Hepatocyte (in vitro differentiated cells): ENCODE measurements at places on chromosomes 1 and 21. TPM values are rescaled to one million over a fixed set of nuclear protein-coding genes. Genes with fewer than 3 reads are reported as not detected.
A peak's percentile ranks its signal among the peaks of the same experiment; 100 is the strongest.

The LHX8 gene
- 0.87 and 1.5 TPM in 2 replicates for total RNA-seq

The RIPPLY3 gene
- total RNA-seq: 0.17 TPM in 1 of 2 replicates, not detected in the other

The OR4F29 gene
- 0.56 TPM in 1 of 2 replicates, not detected in the other for total RNA-seq

The NEGR1 gene
- total RNA-seq: 2.4 and 2.8 TPM in 2 replicates

The FAM72C gene
- total RNA-seq: 0.07 TPM in 1 of 2 replicates, not detected in the other

GRCh38 chr1:220564216-220564615 is 36.3 kb downstream of the MARK1 start:
- H3K36me3 ChIP-seq: no peaks in the 10 kb centered on the region
- no peak overlapping the region for H3K4me3 ChIP-seq
- H3K27ac ChIP-seq: no peak overlapping the region
- no peak for DNase-seq

- no peak for DNase-seq
- no peaks in the 10 kb centered on the region for H3K27me3 ChIP-seq
- no peak overlapping the region for H3K27ac ChIP-seq
- H3K36me3 ChIP-seq: no peaks in the 10 kb centered on the region
These were observed 6.3 kb downstream of the NGF start for GRCh38 chr1:115331558-115332331.

DNA sequence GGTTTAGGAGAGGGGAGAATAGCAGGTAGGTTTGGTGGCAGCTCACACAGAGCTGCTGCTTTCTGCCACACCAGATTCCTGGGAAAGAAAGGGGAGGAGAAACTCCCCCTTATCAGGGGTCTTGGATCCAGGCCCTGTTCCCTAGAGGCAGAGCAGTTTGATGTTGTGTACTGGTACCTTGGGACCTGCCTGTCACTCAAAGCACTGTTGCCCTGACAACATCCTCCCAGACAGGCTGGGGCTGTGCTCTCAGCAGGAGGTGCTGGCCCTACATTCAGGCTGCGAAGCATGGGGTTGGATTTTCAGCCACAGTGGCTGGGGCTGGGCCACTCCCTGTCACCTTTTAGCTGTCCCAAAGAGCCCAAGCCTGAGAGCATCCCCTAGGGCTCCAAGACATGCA is 188.0 kb downstream of the GRIK3 start:
- H3K4me1 ChIP-seq: no peaks in the 10 kb centered on the region
- H3K27me3 ChIP-seq: peaks cover 37% of the 10 kb centered on the region
- H3K27ac ChIP-seq: no peak overlapping the region
- no peaks in the 10 kb centered on the region for H3K36me3 ChIP-seq
- no peak for DNase-seq

- H3K36me3 ChIP-seq: no peaks in the 10 kb centered on the region
- H3K27me3 ChIP-seq: no peaks in the 10 kb centered on the region
- H3K4me1 ChIP-seq: no peaks in the 10 kb centered on the region
- no peak for DNase-seq
These were observed 113.9 kb downstream of the GRIK3 start for GRCh38 chr1:36920371-36920770.

GRCh38 chr1:211229365-211229759 is 29.8 kb upstream of the RCOR3 start:
- H3K27me3 ChIP-seq: no peaks in the 10 kb centered on the region
- H3K36me3 ChIP-seq: no peaks in the 10 kb centered on the region
- no peak for DNase-seq
- no peak overlapping the region for H3K27ac ChIP-seq
- no peak overlapping the region for H3K4me3 ChIP-seq
- no peaks in the 10 kb centered on the region for H3K4me1 ChIP-seq

DNA sequence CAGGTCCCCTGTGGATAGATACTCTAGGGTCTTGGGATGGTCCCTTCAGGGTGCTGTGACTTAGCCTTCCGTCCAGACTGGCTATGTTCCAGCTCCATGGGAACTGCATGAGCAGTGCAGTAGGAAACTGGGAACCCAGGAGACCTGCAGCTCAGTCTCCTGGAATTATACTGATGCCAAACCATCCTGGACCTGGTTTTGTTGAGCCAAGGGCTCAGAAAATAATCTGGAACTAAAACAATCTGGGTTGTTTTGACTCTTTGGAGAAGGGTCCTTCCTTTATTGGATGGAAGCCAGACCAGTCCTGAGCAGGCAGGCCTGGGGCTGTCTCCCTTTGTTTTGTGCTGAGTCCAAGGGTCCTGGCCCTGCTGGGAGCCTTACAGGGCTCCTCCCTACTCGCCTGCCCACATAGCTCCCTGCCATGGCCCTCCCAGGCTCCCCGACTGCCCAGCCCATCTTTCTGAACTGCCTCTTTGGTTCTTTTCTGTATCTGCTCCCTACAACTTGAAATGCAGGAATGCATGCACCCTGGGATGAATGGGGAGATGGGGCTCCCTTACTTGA is 1.2 kb downstream of the IPO13 start:
- no peaks in the 10 kb centered on the region for H3K36me3 ChIP-seq
- no peak overlapping the region for H3K27ac ChIP-seq
- peak overlapping the region; percentile 53 for H3K4me3 ChIP-seq
- peaks cover 11% of the 10 kb centered on the region for H3K4me1 ChIP-seq
- H3K27me3 ChIP-seq: no peaks in the 10 kb centered on the region

GRCh38 chr1:40982721-40983120 is 3.2 kb downstream of the CTPS1 start:
- no peak overlapping the region for H3K4me3 ChIP-seq
- no peaks in the 10 kb centered on the region for H3K27me3 ChIP-seq
- H3K4me1 ChIP-seq: peaks cover 48% of the 10 kb centered on the region
- peak overlapping the region; percentile 95 for H3K27ac ChIP-seq

DNA sequence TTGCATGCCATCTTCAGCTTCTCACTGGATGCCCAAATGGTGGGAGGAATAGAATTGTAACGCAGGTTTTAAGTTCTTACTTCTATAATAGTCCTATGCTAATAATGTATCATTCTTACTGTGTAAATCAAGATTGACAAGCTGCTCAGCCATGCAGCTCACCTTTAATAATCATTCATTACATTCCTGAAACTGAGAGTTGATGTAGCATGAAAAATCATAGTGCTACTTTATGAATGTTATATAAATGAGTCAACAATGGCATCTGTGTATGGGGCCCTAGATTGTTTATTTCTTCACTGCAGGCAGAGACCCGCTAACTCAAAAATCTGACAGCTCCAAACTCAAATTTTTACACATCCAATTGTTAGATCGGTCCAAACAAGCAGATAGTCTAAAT is 34.4 kb downstream of the FH start:
- no peaks in the 10 kb centered on the region for H3K4me1 ChIP-seq
- DNase-seq: no peak
- no peaks in the 10 kb centered on the region for H3K27me3 ChIP-seq
- H3K36me3 ChIP-seq: no peaks in the 10 kb centered on the region
- H3K27ac ChIP-seq: no peak overlapping the region

DNA sequence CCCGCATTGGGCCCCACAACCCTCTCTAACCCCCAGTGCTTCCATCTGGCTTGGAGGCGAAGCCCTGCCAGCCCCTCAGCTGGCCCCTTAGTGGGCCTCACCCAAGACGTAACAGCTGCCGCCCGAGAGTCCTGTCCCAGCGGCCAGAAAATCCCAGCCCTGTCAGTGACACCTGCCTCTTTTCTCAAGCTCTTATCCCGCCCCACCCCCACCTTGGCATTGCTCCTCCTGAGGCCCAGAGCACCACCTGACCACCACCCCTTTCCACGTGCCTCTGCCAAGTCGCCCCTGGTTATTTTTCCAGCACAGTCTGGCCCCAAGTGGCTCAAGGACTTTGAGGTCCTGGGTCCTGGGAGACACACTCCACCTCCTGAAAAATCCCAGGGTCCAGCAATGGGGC is 5.9 kb upstream of the CTRC start:
- peak; percentile 54 for DNase-seq
- H3K27me3 ChIP-seq: no peaks in the 10 kb centered on the region
- H3K36me3 ChIP-seq: no peaks in the 10 kb centered on the region
- H3K4me3 ChIP-seq: no peak overlapping the region

DNA sequence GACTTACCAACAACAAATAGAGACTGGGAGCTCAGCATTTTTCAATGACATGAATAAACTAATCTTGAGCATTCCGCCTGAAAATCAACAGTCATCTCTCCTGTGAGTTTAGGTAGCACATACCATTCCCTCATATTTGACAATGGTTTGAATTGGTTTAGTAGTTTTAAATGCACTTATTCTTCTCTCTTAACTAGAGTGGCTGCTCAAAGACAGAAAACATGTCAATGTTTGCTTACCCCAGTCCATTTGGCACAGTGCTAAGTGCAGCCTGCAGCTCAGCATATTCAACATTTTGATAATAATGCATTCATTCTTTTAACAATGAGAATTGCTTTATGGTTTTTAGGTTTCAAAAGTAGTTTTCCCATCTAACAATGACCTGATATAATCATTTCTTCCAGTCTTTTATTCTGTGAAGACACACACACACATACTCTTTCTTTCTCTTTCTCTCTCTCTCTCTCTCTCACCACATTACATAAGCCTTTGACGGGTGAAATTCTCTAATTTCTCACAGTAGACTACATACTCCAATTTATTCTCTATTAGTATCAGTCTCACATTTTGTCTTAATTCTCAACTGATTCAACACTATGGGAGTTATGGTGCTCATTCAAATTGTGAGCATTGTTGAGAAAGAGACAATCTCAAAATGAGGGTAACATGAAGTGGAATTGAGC is 432.3 kb downstream of the LRRIQ3 start:
- no peak for DNase-seq
- no peak overlapping the region for H3K4me3 ChIP-seq
- H3K27ac ChIP-seq: no peak overlapping the region
- H3K4me1 ChIP-seq: no peaks in the 10 kb centered on the region
- no peaks in the 10 kb centered on the region for H3K27me3 ChIP-seq

GRCh38 chr1:221477252-221477651 is 264.6 kb downstream of the DUSP10 start:
- no peak for DNase-seq
- no peaks in the 10 kb centered on the region for H3K36me3 ChIP-seq
- no peak overlapping the region for H3K27ac ChIP-seq
- peaks cover 6% of the 10 kb centered on the region for H3K4me1 ChIP-seq

DNA sequence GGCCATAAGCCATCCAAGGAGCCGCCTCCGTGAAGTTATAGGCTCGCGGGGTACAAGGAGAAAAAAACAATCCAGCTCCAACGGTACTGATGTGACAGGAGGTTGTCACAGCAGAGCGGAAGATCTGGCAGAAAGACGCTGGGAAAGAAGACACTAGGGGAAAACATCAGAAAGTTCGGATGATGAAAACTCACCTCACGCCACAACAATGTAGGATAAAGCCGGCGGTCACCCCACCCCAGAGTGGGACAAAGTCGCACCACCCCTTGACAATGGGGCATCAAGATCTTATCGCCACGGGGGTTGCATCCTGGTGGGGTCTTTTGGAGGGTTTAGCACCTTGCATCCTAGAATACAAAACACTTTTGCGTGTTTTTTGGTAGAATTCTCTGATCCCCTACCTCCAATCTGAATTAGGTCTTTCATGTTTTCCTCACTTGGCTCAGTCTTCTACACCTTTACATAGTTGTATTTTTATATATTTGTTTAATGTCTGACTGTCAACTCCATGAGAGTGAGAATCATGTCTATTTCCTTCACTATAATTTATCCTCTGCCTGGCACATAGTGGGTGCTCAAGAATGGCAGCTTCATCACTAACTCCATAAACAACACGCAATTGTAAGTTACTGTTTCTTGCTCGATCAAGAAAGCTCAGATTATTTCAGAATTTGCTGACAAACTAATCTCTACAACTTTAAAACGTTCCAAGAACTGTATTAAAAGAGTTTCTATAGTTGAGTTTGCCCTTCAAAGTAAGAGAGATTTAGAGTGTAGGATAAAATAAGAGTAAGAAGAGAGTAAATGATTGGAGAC is 611 bp upstream of the ZSWIM5 start:
- peak overlapping the region; percentile 86 for H3K27ac ChIP-seq
- peaks cover 18% of the 10 kb centered on the region for H3K27me3 ChIP-seq
- no peaks in the 10 kb centered on the region for H3K36me3 ChIP-seq
- no peak for DNase-seq
- H3K4me1 ChIP-seq: peaks cover 5% of the 10 kb centered on the region
- H3K4me3 ChIP-seq: peak overlapping the region; percentile 91
